ENCODE measurements at places on chromosomes 13 and 19. TPM values are rescaled to one million over a fixed set of nuclear protein-coding genes. Genes with fewer than 3 reads are reported as not detected.
A peak's percentile ranks its signal among the peaks of the same experiment; 100 is the strongest.

Gene ZNF571
- 4.5 TPM for total RNA-seq

Gene CRX
- total RNA-seq, result 0.34 TPM

Gene ZSWIM4
- total RNA-seq, result 14.2 TPM

DNA sequence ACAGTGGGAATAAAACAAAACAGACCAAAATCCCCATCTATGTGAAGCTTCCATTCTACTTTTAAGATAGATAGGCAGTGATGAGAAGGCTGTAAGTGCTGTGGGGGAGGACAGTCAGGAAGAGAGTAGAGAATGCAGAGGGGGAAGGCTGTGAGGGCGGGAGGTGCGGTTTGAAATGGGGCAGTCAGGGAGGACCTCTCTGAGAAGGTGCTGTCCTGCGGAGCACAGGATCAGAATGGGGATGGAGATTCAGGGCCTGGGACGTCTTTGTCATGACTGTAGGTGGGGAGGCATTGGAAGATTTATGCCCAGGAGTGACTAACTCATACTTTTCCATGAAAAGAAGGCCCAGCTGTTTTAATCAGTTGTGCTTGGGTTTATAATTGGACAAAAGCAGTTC, 3.9 kb upstream of the GPR183 start:
- H3K27me3 ChIP-seq, result no peaks in the 10 kb centered on the region
- H3K27ac ChIP-seq, result no peak overlapping the region
- DNase-seq, result no peak

DNA sequence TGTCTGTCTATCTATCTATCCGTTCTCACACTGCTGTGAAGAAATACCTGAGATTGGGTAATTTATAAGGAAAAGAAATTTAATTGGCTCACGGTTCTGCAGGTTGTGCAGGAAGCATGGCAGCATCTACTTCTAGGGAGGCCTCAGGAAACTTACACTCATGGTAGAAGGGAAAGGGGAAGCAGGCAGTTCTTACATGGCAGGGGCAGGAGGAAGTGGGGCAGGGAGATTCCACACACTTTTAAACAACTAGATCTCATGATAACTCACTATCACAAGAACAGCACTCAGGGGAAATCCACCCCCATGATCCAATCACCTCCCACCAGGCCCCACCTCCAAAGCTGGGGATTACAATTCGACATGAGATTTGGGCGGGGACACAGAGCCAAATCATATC, 105.3 kb downstream of the SLC10A2 start:
- DNase-seq, result no peak
- H3K27ac ChIP-seq, result no peak overlapping the region
- H3K4me1 ChIP-seq, result no peaks in the 10 kb centered on the region
- no peak overlapping the region for H3K4me3 ChIP-seq
- H3K27me3 ChIP-seq, result peaks cover 4% of the 10 kb centered on the region

- H3K36me3 ChIP-seq, result no peaks in the 10 kb centered on the region
- no peak overlapping the region for H3K4me3 ChIP-seq
- no peaks in the 10 kb centered on the region for H3K4me1 ChIP-seq
- no peaks in the 10 kb centered on the region for H3K27me3 ChIP-seq
Observed at GRCh38 chr19:14809272-14810057, 25.5 kb downstream of the OR7A5 start.

- no peaks in the 10 kb centered on the region for H3K27me3 ChIP-seq
- no peak overlapping the region for H3K4me3 ChIP-seq
- DNase-seq, result no peak
- H3K36me3 ChIP-seq, result no peaks in the 10 kb centered on the region
- no peak overlapping the region for H3K27ac ChIP-seq
- H3K4me1 ChIP-seq, result no peaks in the 10 kb centered on the region
Observed at GRCh38 chr13:101492251-101492910, 39.9 kb downstream of the ITGBL1 start.

- DNase-seq, result no peak
- H3K4me1 ChIP-seq, result no peaks in the 10 kb centered on the region
- no peaks in the 10 kb centered on the region for H3K27me3 ChIP-seq
- no peak overlapping the region for H3K4me3 ChIP-seq
Observed at GRCh38 chr13:109859216-109859835, 72.9 kb upstream of the IRS2 start.

GRCh38 chr19:18112989-18113478, 15.5 kb downstream of the MAST3 start:
- no peaks in the 10 kb centered on the region for H3K36me3 ChIP-seq
- H3K4me3 ChIP-seq, result no peak overlapping the region
- peak; percentile 81 for DNase-seq
- H3K4me1 ChIP-seq, result peaks cover 6% of the 10 kb centered on the region
- no peaks in the 10 kb centered on the region for H3K27me3 ChIP-seq

DNA sequence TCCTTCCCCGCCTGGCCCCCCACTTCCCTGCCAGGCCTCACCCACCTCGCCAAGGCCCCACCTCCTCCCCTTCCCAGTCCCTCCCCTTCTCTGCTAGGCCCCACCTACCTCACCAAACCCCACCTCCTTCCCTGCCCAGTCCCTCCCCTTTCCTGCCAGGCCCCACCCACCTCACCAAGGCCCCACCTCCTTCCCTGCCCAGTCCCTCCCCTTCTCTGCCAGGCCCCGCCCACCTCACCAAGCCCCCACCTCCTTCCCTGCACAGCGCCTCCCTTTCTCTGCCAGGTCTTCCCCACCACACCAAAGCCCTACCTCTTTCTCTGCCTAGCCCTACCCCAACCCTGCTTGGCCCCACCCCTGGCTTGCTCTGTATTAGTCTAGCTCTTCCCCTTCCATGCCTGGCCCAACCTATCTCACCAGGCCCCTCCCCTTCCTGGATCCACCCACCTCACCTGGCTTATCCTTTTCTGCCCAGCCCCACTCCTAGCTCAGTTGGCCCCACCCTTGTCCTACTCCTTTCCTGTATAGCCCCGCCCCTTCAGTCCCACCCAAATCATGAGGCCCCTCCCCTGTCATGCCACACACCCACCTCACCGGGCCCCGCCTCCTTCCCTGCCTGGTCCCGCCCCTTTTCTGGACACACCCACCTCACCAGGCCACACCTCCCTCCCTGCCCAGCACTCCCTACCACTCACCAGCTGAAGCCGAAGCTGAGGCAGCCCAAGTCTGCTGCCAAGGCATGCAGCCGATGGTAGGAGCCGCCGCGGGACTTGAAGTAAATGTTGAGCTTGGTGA, 16.2 kb downstream of the CERS1 start:
- no peak overlapping the region for H3K4me3 ChIP-seq
- H3K4me1 ChIP-seq, result no peaks in the 10 kb centered on the region
- no peaks in the 10 kb centered on the region for H3K27me3 ChIP-seq
- H3K36me3 ChIP-seq, result no peaks in the 10 kb centered on the region

GRCh38 chr19:1295169-1296012, 9.7 kb downstream of the EFNA2 start:
- H3K27me3 ChIP-seq, result no peaks in the 10 kb centered on the region
- no peak overlapping the region for H3K4me3 ChIP-seq

All from prostate gland (tissue), 2 donors.